Aorta (tissue), 5 donors: ENCODE measurements at places on chromosomes 5 and 9. TPM values are rescaled to one million over a fixed set of nuclear protein-coding genes. Genes with fewer than 3 reads are reported as not detected.

Gene SPATA31E1
- not detected for total RNA-seq

Gene SH3TC2
- total RNA-seq, result 1.1 TPM

Gene BTNL9
- total RNA-seq, result 33.0 TPM

Gene TYRP1
- total RNA-seq, result 1.0 TPM

Gene PCDHB2
- total RNA-seq, result 4.1 TPM

Gene TMEM215
- not detected for total RNA-seq

Gene PTPRD
- total RNA-seq, result 49.2 TPM

Gene QRFP
- not detected for total RNA-seq

Gene FOXD4L6
- not detected for total RNA-seq

Gene SLC2A6
- total RNA-seq, result 5.8 TPM

Gene SPATA31D4
- total RNA-seq, result not detected

Gene ODF2
- total RNA-seq, result 28.9 TPM

Gene SLC36A1
- total RNA-seq, result 13.6 TPM

GRCh38 chr5:78221964-78222451 lies 72.5 kb downstream of the AP3B1 start:
- no peak for DNase-seq

GRCh38 chr5:172407241-172407691 lies 47.1 kb downstream of the SH3PXD2B start:
- DNase-seq, result no peak

- no peak for DNase-seq
Measured at GRCh38 chr5:42800748-42801330, 10.9 kb downstream of the SELENOP start.

DNA sequence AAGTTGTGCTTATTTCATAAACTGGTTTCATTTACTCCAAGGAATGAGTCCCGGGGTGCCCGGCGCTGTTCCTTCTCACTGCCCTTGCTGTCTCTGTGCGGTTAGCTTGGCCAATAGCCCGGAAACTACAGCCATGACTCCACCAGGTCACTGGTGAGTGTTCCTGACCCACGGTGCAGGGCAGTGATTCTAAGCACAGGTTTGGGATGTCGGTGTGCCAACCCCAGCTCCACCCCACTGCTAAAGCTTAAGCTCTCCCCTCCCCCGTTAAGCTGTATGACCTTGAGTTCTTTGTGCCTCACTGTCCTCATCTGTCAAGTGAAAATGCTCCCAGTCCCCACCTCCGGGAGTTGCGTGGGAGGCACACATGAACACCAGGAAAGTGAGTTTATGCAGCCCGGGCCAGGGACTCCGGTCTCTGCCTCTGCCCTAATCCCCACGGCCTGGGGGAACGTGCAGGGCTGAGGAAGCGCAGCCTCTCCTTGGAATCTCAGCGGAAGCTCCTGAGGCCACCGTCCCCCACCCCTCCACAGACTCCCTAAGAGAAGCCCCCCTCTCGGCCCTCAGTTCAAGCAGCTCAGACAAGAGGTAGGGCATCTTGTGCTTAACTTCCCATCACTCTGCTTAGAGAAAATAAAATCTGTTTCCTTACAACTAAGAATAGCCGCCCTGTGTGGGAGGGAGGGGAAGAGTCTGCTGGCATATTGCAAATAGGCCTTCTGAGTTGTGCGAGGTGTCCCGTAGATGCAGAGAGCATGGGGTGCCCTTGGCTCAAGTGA lies 92.0 kb upstream of the RAI14 start:
- peak; percentile 79 for DNase-seq

DNA sequence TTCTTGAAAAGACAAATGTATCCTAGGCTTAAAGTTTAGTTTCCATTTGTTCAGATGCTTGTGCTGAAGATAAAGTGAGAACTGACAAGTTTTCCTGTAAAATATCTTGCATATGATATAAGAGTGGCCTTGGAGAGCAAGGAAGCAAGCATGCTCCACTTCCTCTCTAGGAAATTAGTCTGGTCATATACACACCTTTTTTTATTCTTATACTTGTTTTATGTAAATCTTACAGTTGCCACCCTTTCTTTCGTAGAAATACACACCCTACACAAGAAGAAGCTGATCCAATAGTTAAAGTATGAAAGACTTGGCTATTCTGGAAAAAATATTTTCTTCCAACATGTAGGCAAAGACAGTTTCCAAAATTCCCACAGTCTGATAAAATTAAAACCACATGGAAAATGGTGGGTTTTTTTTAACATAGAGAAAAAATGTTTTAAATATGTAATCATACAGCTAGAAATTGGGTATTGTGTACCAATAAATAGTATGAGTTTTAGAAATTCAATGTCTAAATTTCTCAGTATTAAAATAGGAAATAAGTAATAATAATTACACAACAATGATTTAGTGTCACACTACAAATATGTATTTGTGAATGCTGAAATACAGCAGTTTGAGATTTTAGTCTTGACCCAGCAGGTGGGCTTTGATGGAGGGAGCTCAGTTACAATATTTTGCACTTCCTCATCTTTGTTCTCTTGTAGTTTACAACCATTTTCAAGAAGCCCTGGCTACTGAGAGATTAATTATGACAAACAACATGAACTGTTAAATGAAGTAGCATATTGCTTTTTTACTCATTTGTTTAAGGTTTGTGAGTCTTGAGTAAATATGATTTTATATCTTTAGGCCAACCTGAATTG lies 185.7 kb upstream of the GNA14 start:
- DNase-seq, result no peak

DNA sequence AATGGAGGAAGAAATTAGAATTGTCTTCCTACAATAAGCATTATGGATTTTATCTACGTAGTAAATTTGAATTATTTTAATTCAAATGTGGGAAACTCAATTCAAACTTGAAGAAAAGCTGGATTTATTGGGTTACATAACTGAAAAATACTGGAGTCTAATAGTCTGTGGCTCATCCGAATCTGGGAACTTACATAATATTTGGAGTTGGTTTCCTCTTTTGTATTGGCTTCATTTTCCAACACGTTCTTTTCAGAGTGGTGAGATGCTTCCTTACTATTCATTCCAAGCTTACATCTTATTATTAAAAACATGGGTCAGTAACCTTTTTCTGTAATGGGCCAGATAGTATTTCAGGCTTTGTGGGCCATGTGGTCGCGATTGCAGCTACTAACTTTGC lies 164.8 kb downstream of the ARHGAP26 start:
- no peak for DNase-seq

- DNase-seq, result peak; percentile 98
Measured at GRCh38 chr9:133335924-133336811, at the start of gene SURF6. SURF6 (minus strand) TSS chr9:133336188; CDS start chr9:133336132, 56 bp downstream.

GRCh38 chr9:127887792-127888191 lies 10.3 kb upstream of the AK1 start:
- DNase-seq, result no peak

DNA sequence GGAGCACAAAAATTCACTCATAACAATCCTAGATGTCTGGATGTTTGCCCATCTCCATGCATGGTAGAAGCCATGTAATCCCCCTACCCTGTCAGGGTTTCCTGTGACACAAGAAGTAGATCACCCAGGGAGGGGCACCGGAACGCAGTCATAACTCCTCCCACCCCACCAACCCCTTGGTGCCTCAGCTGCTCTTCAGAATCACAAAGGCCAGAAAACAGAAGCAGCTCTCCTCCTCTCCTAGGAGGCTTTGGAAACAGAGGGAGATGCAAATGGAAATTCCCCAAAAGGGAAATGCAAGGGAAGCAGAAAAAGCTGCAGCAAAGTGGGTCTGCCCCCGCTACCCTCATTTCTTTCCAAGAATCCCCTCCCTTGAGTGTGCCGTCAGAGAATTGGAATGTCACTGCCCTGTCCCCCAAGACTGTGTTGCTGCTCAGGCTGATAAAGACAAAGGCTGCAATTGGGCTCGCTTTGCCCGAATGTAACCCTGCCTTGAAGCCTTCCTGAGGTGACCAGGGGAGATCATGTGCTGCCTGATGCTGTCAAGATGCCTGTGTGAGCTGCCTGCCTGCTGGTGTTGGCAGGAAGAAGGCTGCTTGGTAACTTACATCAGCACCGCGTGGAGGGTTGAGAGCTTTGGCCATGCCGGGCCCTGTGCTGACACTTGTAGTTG lies 65.5 kb upstream of the ABCA1 start:
- DNase-seq, result peak; percentile 86

DNA sequence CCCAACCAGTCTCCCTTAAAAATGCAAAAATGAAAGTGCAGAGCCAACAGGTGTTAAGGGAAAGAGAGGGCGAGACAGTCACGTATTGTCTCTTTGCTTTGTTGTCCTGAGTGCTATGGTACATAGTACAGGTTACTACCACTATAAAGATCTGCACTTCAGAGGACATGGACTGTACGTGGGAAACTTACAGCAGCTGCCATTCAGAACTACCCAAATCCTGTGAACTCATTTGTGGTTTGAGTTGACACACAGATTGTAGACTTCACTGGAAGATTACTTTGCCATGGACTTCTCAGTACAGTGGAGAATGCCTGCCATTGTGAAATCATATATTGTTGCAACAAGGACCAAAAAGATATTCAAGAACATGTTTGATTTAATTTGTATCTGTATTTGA lies 34.8 kb downstream of the FBXO38 start:
- no peak for DNase-seq

DNA sequence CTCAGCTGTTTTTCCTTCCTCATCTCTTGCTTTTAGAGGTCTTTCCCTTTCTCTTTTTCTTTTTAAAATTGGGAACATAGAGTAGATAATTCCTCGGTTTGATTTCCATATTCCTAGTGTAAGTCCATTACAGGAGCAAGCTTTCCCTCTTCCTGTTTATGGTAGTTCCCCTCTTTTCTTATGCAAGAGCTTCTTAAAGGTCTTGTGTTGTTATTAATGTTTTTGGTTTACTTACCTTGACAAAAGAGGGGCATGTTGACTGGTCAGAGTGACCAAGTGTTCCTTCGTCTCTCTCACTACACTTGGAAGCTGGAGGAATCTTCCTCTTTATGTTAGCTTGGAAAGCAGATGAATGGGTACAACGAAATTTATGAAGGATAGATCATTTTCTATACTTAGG lies 8.3 kb downstream of the ATG10 start:
- DNase-seq, result no peak

- DNase-seq, result peak; percentile 56
Measured at GRCh38 chr5:54719384-54720283, 202.1 kb downstream of the SNX18 start.

DNA sequence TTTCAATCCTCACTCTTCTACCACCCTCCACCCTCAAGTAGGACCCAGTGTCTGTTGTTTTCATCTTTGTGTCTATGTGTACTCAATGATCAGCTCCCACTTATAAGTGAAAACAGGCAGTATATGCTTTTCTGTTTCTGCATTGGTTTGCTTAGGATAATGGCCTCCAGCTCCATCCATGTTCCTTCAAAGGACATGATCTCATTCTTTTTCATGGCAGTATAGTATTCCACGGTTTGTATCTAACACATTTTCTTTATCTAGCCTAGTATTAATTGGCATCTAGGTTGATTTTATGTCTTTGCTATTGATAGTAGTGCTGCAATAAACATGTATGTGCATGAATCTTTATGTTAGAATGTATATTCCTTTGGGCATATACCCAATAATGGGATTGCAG lies 259.8 kb upstream of the KIF2A start:
- no peak for DNase-seq

GRCh38 chr5:16615741-16616535 lies 859 bp downstream of the RETREG1 start:
- DNase-seq, result no peak

GRCh38 chr9:76510041-76510440 lies 51.1 kb downstream of the GCNT1 start:
- DNase-seq, result no peak

DNA sequence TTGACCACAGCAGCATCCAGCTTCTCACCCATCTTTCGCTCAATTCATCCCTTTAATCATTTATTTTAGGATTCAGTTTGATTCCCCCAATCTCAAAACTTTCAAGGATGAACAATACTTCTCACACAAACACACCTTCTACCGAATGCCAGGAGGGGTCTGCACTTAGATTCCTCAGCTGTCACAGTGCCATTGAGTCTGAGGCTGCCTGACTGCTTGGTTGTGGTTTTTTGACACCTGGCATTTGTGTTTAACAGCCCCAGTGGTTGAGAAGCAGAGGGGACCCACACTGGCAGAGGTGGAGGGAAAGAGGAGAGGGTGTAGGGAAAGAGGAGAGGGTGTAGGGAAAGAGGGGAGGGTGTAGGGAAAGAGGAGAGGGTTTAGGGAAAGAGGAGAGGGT lies 54.9 kb downstream of the PALM2AKAP2 start:
- no peak for DNase-seq

DNA sequence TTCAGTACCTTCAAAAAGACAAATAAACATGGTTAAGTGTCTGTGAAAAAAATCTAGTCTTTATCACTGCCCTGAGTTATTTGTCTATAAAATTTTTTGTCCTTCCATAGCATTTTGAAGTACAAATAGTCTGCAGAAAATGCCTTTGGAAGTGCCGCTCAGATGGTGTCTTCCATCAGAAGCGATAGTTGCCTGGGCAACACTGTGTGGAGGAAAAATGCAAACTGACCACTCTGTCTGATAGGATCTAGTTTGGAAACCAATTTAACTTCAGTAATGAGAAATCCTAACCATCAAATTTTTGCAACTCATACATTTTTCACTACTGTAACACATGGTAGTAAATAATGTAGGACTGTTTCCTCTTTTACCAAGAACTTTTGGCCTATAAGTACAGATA lies 449.9 kb downstream of the PRELID2 start:
- DNase-seq, result no peak

DNA sequence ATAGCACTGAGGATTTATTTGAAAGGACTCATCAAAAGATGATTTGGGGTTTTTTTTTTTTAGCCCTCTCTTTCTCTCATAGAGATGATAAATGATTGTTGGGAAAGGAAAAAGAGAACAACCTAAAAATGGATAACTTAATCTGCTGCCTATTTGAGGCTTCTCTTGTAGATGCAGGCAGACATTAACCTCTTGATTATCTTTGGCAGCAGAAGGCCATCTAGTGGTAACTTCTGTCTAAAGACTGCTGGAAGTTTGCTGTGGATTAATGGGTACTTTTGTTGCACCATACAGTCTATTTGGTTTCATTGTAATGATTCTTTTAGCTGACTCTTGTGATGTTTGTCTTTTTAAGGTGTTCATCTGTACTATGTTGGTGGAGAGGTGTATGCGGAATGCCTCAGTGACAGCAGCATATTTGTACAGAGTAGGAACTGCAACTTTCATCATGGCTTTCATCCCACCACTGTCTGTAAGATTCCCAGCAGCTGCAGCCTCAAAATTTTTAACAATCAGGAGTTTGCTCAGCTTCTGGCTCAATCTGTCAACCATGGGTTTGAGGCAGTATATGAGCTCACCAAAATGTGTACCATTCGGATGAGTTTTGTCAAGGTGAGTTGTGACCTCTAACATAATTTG lies 18.8 kb downstream of the SMIM32 start:
- no peak for DNase-seq
